Stimulated activated CD8-positive, alpha-beta memory T cell treated with anti-CD3 and anti-CD28 coated beads, Interleukin-15, amount 100 ng/mL, for 1 hour (primary cell): ENCODE measurements at places on chromosomes 3 and 15.

- no peak for DNase-seq
Measured at GRCh38 chr3:133330065-133330464, 69.8 kb upstream of the BFSP2 start.

DNA sequence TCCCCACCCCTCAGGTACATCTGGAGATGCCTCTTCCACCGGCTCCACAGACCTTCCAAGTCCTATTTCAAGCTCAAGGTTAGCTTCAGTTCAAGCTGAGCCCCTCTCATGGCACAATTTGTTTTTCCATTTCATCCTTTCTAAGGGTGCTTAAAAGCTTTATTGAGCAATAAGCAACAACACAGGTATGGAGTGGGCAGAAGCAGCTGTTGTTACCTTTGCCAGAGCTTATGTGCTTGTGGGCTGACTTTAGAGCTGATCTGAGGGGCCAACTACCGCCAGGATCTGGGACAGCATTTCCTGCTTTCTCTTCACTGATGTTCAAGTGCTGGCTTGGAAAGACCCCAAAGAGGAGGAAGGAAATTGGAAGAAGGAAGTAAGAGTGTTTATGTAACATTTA is 140.0 kb upstream of the KLHL25 start:
- DNase-seq, result no peak

- DNase-seq, result no peak
Measured at GRCh38 chr15:63727542-63727941, 106.2 kb downstream of the HERC1 start.

- no peak for DNase-seq
Measured at GRCh38 chr3:4888913-4889846, 90.1 kb upstream of the BHLHE40 start.

DNA sequence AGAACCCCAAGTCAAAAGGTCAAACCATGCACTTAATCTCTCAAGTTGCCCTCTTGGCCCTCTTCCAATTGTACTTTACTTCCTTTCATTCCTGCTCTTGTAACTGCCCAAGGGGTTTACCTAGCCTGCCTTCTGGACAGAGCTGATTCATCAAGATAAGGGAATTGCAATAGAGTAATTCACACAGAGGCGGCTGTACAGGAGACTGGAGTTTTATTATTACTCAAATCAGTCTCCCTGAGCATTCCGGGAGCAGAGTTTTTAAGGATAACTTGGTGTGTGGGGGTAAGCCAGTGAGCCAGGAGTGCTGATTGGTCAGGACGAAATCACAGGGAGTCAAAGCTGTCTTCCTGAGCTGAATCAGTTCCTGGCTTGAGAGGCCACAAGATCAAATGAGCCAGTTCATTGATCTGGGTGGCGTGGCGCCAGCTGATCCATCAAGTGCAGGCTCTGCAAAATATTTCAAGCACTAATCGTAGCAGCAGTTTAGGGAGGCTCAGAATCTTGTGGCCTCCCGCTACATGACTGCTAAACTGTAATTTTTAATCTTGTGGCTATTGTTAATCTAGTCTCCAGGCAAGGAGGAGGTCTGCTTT is 590.0 kb downstream of the EPHA3 start:
- DNase-seq, result no peak
